Stimulated activated naive B cell treated with anti-CD40 and anti-IgM and Interleukin-4, amounts not matched to agents 10 μg/mL and 1 μg/mL and 100 μg/mL, for 72 hours (primary cell): ENCODE measurements at places on chromosomes 4 and X.

GRCh38 chr4:18882468-18882867 is 860.9 kb upstream of the LCORL start:
- no peaks in the 10 kb centered on the region for H3K27me3 ChIP-seq
- no peak overlapping the region for H3K27ac ChIP-seq
- no peaks in the 10 kb centered on the region for H3K4me1 ChIP-seq
- DNase-seq, result no peak
- H3K4me3 ChIP-seq, result no peak overlapping the region

GRCh38 chr4:133003169-133003568 is 145.9 kb upstream of the PCDH10 start:
- H3K36me3 ChIP-seq, result no peaks in the 10 kb centered on the region
- no peaks in the 10 kb centered on the region for H3K27me3 ChIP-seq
- H3K4me3 ChIP-seq, result no peak overlapping the region

GRCh38 chrX:140298960-140299825 is 205.7 kb downstream of the SOX3 start:
- no peaks in the 10 kb centered on the region for H3K36me3 ChIP-seq
- no peaks in the 10 kb centered on the region for H3K4me1 ChIP-seq
- H3K4me3 ChIP-seq, result no peak overlapping the region
- no peak for DNase-seq

DNA sequence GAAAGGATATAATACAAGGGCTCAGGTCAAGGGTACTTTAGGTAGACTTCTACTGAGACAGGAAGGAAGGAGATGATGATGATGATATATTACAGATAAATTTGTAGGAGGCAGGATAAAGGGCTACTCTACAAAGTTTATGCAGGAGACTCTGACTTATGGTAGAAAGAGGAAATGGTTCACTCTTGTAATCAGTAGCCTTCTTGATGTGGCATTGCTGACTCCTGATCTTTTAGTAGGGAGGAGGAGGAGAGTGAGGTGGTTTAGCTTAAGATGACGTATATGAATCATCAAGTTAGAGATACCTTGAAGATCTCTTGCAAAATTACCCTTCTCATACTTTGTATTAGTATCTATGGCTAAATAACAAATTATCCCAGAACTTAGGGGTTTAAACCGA is 4.7 kb downstream of the BLTP1 start:
- DNase-seq, result no peak
- H3K36me3 ChIP-seq, result peaks cover 15% of the 10 kb centered on the region
- H3K27me3 ChIP-seq, result no peaks in the 10 kb centered on the region
- peaks cover 46% of the 10 kb centered on the region for H3K4me1 ChIP-seq

GRCh38 chrX:129600981-129601424 is 53.8 kb downstream of the APLN start:
- peaks cover 12% of the 10 kb centered on the region for H3K4me1 ChIP-seq
- DNase-seq, result no peak
- no peak overlapping the region for H3K4me3 ChIP-seq
- no peaks in the 10 kb centered on the region for H3K27me3 ChIP-seq

DNA sequence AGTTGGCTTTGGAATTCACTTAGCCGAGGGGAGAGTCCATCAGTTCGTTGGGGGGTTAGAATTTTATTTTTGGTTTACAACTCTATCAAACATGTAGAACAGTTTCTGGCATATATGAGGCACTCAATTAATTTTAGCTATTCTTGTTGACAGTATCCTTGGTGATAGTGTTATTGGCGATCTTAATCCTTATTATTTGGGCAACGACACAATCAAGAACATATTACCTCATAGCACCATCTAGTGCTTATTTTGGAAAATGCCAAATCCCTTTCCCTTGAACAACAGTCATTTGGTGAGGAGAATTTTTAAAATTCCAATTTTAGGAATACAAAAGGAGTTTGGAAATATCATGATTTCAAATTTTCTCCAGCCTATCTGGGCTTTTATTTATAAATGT is 17.9 kb upstream of the PGRMC1 start:
- no peaks in the 10 kb centered on the region for H3K36me3 ChIP-seq
- no peak overlapping the region for H3K4me3 ChIP-seq
- no peaks in the 10 kb centered on the region for H3K4me1 ChIP-seq

- no peak overlapping the region for H3K4me3 ChIP-seq
- no peaks in the 10 kb centered on the region for H3K27me3 ChIP-seq
- no peak for DNase-seq
- H3K36me3 ChIP-seq, result no peaks in the 10 kb centered on the region
These were observed 2693.1 kb downstream of the ARAP2 start for GRCh38 chr4:33551244-33551643.

DNA sequence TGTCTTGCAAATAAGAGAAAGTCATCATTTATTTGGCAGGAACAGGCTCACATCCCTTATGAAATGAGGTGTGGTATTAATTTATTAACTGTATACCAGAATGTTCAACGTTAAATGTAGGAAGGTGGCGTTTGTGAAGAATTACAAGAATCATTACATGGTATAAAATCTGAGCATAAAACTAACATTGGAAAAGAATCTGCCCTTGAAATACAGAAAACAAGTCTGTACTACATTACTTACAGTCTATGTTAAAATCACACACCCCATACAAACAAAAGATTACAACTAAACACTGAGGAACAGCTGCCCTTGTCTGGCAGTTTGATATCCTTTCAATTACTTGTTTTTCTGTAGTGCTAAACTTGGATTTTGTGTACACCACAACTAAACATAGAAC is 131.1 kb downstream of the DCHS2 start:
- H3K4me1 ChIP-seq, result peaks cover 24% of the 10 kb centered on the region
- no peak overlapping the region for H3K4me3 ChIP-seq
- peaks cover 4% of the 10 kb centered on the region for H3K27me3 ChIP-seq
- no peaks in the 10 kb centered on the region for H3K36me3 ChIP-seq
- no peak for DNase-seq
- H3K27ac ChIP-seq, result no peak overlapping the region

DNA sequence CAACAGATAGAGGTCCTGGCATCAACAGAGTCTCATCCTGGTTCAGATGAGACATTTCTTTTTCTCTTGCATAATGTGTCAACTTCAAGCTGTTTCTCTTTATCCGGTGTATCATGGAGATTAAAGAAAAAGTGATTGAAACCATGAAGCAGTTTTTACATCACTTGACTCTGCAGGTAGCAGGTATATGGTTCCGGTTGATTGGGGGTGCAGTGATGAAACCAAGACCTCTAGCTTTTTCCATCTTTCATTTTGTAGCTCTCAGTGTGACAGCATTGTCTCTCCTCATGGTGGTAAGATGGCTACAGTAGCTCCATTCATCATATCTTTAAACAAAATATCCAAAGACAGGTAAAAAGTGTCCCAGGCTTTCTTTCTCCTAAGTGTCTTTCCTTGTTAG is 2.4 kb upstream of the HOPX start:
- peaks cover 24% of the 10 kb centered on the region for H3K27me3 ChIP-seq
- no peaks in the 10 kb centered on the region for H3K36me3 ChIP-seq
- H3K4me1 ChIP-seq, result peaks cover 41% of the 10 kb centered on the region
- DNase-seq, result no peak

GRCh38 chr4:136750897-136751296 is 781.4 kb downstream of the PCDH18 start:
- no peaks in the 10 kb centered on the region for H3K36me3 ChIP-seq
- H3K27me3 ChIP-seq, result no peaks in the 10 kb centered on the region
- no peak overlapping the region for H3K4me3 ChIP-seq

- no peaks in the 10 kb centered on the region for H3K27me3 ChIP-seq
- DNase-seq, result no peak
- H3K4me1 ChIP-seq, result no peaks in the 10 kb centered on the region
- H3K4me3 ChIP-seq, result no peak overlapping the region
- H3K27ac ChIP-seq, result no peak overlapping the region
- no peaks in the 10 kb centered on the region for H3K36me3 ChIP-seq
These were observed 151.7 kb upstream of the CASK start for GRCh38 chrX:42075032-42075431.

- H3K36me3 ChIP-seq, result no peaks in the 10 kb centered on the region
- no peaks in the 10 kb centered on the region for H3K4me1 ChIP-seq
- H3K27me3 ChIP-seq, result peaks cover 9% of the 10 kb centered on the region
These were observed 12.9 kb upstream of the PRKG2 start for GRCh38 chr4:81227968-81228367.

GRCh38 chrX:15269618-15270521 is at the start of gene ASB9:
ASB9 (minus strand) TSS chrX:15270083; CDS start chrX:15269874, 209 bp downstream.
- H3K27me3 ChIP-seq, result peaks cover 13% of the 10 kb centered on the region
- no peak for DNase-seq
- peaks cover 6% of the 10 kb centered on the region for H3K4me1 ChIP-seq
- no peak within 1 kb of the TSS for H3K27ac ChIP-seq
- H3K36me3 ChIP-seq, result no peaks in the 10 kb centered on the region

DNA sequence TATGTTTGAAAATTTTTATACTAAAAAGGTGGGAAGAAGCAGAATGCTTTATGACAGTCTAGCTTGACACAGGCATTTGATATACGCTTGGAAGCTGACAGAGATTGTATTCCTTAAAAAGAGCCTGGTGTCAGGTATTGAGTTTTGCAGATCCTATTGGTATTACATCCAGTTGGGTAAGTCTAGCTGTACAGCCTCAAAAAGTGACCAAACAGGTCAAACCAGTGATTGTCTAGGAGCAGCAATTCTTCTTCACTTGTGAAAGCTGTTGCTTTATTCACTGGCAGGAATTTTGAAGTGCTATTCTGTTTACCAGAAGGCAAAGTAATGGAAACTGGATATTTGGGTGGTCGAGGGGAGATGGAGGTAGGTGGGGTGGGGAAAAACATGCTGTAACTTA is 77.5 kb downstream of the UCHL1 start:
- H3K36me3 ChIP-seq, result no peaks in the 10 kb centered on the region
- no peaks in the 10 kb centered on the region for H3K4me1 ChIP-seq
- H3K27ac ChIP-seq, result no peak overlapping the region
- no peak overlapping the region for H3K4me3 ChIP-seq
- DNase-seq, result no peak
- peaks cover 5% of the 10 kb centered on the region for H3K27me3 ChIP-seq

GRCh38 chr4:33948921-33949320 is 2295.4 kb downstream of the ARAP2 start:
- H3K27me3 ChIP-seq, result no peaks in the 10 kb centered on the region
- H3K4me3 ChIP-seq, result no peak overlapping the region
- H3K27ac ChIP-seq, result no peak overlapping the region
- no peaks in the 10 kb centered on the region for H3K36me3 ChIP-seq

DNA sequence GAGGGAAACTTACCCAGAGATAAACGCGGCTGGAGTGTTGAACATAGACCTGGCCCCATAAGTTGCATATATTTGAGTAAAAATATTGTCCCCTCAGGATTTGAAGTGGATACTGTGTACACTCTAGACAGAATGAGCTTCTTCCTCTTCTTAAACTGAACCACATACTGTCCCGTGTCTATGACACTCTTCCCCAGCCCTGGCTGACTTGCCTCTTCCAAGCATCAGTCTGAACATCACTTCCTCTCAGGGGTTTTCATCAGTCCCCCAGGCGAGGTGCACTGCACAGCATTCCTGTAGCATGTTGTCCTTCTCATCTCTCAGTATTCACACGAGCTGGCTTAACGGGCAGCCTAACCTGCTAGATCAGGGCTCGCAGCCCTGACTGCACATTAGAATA is 80.5 kb upstream of the TMEM150C start:
- no peaks in the 10 kb centered on the region for H3K36me3 ChIP-seq
- H3K4me3 ChIP-seq, result no peak overlapping the region
- H3K27me3 ChIP-seq, result no peaks in the 10 kb centered on the region
- no peak overlapping the region for H3K27ac ChIP-seq
- no peaks in the 10 kb centered on the region for H3K4me1 ChIP-seq
- no peak for DNase-seq

GRCh38 chrX:49039598-49040375 is 3.4 kb downstream of the TFE3 start:
- peak overlapping the region; percentile 63 for H3K4me3 ChIP-seq
- peaks cover 29% of the 10 kb centered on the region for H3K4me1 ChIP-seq
- H3K36me3 ChIP-seq, result peaks cover 16% of the 10 kb centered on the region
- H3K27me3 ChIP-seq, result no peaks in the 10 kb centered on the region
- peak overlapping the region; percentile 92 for H3K27ac ChIP-seq
- DNase-seq, result no peak

GRCh38 chr4:143643399-143643798 is 57.1 kb downstream of the FREM3 start:
- no peaks in the 10 kb centered on the region for H3K27me3 ChIP-seq
- no peaks in the 10 kb centered on the region for H3K4me1 ChIP-seq
- no peak overlapping the region for H3K27ac ChIP-seq
- H3K4me3 ChIP-seq, result no peak overlapping the region
- H3K36me3 ChIP-seq, result peaks cover 30% of the 10 kb centered on the region
- DNase-seq, result no peak

DNA sequence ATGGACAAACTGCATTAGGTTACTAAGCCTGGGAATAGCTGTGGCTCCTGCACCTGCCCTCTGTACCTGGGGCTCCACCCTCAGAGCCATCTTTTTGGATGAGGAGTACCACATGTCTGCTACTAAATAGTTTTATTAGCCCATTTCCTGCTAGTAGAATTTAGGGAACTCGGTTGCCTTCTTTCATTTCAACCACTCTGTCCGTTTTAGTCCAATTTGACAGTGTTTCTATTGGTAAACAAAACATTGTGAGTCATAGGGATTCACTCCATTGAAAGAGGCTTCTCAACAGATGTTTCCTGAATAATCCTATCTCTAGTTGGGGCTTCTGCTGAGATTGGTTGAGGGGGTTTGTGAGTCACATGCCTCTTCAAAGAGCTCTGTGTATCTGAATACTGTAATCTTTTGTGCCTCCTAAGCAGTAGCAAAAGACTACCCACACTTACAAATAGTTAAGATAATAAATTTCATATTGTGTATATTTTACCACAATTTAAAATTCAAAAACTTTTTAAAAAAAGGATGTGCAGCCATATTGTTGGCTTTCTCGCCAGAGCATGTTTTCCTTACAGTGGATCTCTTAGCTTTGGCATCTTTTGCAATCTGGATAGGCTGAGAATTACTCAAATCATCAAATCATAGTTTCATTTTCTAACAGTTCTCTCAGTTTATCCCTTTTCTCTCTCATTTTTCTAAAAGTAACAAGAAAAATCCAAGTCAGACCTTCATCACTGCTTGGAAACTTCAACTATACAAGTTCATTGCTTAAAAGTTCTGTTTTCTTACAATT is 9.9 kb downstream of the FAM200B start:
- H3K27ac ChIP-seq, result no peak overlapping the region
- no peaks in the 10 kb centered on the region for H3K4me1 ChIP-seq
- no peak for DNase-seq
- peaks cover 4% of the 10 kb centered on the region for H3K36me3 ChIP-seq

- H3K36me3 ChIP-seq, result no peaks in the 10 kb centered on the region
- H3K27ac ChIP-seq, result no peak overlapping the region
- peaks cover 4% of the 10 kb centered on the region for H3K4me1 ChIP-seq
- DNase-seq, result no peak
These were observed 3.4 kb upstream of the ZRSR2 start for GRCh38 chrX:15786915-15787314.
